ENCODE measurements at places on chromosomes 2 and 18.

- no peak for DNase-seq
Observed at GRCh38 chr2:168671932-168672331, 130.5 kb upstream of the NOSTRIN start.

DNA sequence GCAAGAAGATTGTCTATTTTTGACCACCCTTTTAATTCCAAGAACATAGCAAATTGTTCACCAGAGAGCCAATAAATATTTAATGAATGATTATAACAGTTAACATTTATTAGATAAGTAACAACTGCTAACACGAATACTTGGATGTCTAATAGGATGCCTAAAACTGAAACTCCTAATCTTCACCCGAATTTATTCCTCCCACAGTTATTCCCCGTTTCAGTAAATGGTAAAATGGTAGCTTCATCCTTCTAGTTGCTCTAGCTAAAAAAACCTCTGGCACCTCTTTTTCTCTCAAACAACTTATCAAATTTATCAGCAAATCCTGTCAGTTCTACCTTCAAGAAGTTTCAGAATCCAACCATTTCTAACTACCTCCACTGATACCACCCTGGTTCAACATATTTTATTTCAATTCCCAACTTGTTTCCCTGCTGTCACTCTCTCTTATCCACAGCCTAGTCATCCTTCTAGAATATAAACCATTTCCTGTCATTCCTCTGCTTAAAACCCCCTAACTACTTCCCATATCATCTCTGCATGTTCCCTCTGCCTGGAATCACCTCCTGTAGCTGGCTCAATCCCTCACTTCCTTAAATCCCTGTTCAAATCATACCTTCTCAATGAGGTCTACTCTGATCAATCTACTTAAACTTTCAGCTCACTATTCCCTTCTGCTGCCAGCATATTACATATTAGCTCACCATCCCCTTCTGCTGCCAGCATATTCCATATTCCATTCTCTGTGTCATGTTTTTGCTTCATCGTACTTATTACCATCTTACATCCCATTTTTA is 93.8 kb downstream of the ROCK2 start:
- DNase-seq: no peak

GRCh38 chr2:155023674-155024073 is 325.2 kb downstream of the KCNJ3 start:
- no peak for DNase-seq

DNA sequence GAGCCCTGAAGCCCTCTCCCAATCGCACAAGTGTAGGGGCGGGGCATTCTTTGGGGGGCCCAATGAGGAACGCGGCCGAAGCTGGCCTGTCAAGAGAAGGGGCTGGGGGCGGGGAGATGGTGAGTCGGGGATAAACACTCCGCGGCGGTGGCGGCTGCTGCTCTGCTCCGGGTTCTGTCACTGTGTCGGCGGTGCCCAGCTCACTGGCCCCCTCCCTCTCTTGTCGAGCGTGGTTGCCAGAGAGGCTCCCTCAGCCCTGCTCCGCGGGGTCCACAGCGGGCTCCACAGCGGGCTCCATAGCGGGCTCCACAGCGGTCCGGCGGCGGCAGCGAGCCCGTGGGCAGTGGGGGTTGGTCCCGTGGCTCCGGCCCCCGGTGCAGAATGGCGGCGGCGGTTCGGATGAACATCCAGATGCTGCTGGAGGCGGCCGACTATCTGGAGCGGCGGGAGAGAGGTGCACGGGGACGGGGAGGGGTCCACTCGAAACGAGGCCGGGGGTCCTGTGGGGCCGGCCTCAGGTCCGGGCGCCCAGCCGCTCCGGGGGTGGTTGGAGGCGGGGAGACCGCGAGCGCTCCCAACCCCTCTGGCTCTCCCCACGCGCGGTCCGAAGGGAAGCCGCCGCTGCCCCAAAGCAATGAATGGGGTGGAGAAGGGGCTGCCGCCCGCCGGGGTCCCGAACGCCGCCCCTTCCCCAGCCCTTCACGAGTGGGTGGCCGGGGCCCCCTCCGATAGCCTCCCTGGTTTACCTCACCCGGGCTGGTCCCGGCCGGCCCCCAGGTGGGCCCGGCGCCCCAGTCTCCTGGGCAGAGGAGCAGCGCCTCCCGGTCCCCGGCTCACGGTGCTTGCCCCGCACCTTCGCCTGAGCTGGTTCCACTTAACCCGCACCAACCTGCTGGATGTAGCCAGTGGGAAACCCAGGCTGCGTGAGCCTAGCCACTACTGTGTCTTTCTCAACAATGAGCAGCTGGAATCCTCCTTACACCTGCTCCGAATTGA is at the start of gene MXD1:
MXD1 (plus strand) TSS at position 160 of the 996 bp plus-strand sequence; CDS start at position 382, 222 bp downstream.
- DNase-seq: peak; percentile 99

- DNase-seq: no peak
Observed at GRCh38 chr18:21112543-21113105, 1.0 kb upstream of the ROCK1 start.

DNA sequence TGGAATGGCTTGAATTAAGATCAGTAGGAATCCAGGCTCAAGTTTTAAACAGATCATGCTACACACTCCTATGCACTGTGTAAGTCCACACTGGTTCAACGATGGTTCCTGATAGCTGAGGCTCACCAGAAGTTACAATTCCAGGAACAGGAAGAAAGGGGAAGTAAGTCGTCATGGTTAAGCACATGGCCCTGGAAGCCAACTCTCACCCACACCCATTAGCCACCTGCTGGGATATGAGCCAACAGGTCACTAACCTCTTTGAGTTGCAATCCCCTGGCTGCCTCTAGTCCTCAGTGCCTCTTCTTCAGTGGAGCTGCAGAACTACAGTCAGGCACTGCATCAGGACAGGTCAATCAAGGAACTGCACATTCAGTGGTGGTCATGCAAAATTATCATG is 133.5 kb downstream of the TMEM182 start:
- no peak for DNase-seq

DNA sequence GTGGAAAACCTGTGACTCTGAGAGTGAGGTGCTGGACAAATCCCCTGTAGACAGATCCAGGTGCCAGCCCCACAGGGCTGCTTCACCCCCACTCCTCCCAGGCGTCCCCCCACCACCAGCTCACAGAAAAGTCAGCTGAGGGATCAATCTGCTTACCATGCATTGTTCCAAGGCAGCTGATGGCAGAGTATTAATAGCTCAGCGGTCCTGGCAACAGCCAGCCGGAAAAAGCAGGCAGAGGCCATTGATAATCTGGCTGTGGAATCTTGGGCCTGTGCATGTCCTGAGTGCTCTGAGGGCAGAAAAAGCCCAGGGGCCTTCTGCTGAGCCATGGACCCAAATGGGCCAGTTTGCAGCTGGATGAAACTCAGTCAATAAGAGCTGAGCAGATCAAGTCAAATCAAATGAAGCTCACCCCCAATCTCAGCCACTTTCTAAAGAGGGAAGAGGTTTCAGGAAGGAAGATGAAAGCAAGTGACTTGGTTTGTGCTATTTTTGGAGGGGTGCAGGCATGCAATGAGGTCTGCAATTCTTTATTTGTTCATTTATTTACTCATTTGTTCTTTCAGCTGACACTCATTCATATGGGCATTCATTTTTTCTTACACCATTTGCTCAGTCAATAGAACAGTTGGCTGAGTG is 63.4 kb downstream of the GYPC start:
- no peak for DNase-seq

DNA sequence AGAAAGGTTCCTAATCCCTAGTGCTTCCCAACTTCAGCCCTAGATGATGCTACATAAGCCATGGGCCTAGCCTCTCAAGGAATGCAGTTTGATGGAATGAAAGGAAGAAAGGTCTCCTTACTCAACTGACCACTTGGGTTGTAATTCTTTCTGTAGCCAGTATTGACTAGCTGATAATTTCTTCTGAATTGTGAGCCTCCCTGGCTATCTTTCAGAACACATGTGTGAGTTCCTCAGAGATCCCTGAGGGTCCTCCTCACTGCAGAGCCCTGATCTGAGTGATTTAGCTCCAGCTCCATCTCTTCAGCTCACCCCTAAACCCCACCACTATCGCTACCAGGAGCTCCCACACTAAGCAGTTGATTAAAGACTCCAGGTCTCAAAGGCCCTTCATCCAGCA is 31.5 kb downstream of the CFAP210 start:
- DNase-seq: no peak

GRCh38 chr2:2243666-2244065 is 87.4 kb downstream of the MYT1L start:
- no peak for DNase-seq
